Omental fat pad (tissue), 4 donors: ENCODE measurements at places on chromosomes 16 and 17. TPM values are rescaled to one million over a fixed set of nuclear protein-coding genes. Genes with fewer than 3 reads are reported as not detected.

The SLC5A11 gene
- total RNA-seq = 0.32 TPM

The PMP22 gene
- total RNA-seq = 224 TPM

The MBTPS1 gene
- 81.5 TPM for total RNA-seq

The FOXC2 gene
- total RNA-seq = 0.25 TPM

The CMTM2 gene
- not detected for total RNA-seq

The YBX2 gene
- total RNA-seq = 0.65 TPM

The PRR35 gene
- total RNA-seq = not detected

DNA sequence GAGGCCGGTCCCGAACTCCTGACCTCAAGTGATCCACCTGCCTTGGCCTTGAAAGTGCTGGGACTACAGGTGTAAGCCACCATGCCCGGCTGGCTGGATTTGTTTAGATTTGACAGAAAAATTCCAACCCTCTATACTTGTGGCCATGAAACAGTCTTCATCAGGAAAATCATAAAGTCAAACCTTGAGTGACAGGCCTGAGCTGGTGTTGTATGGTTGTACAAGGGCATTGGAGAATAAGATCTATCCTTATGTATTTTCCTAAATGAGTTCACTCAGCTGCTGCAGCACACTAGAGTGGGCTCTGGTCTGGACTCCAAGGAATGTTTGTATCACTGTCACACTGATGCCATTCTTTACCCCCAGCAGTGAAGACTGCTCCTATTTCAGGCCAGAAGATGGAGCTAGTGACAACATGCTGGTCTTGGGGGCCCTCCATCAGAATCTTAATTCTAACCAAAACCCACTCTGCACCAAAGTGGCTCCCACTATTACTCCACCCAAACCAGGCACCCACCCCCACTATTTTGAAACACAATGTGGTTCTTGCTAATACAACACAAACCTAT is 27.4 kb downstream of the SNX11 start:
- no peak for DNase-seq

GRCh38 chr16:12925026-12925800 is 23.8 kb downstream of the SHISA9 start:
- no peak for DNase-seq

DNA sequence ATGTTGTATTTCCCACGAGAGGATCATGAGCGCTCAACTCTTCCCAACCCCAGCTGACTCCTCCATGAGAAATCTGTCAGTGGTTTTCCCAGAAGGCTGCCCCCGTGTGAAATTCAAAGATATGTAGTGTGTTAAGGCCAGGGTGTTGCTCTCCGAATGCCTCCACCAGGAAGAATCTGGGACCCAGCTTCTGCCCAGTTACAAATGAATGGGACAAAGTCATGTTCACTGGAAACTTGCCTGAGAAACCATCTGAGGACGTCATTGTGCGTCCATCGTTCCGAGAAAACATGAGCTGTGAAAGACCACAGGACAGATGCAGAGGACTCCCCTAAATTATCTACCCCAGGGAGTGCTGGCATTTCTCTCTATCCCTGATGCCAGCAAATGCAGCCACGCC is 86.0 kb downstream of the AIPL1 start:
- DNase-seq = no peak

DNA sequence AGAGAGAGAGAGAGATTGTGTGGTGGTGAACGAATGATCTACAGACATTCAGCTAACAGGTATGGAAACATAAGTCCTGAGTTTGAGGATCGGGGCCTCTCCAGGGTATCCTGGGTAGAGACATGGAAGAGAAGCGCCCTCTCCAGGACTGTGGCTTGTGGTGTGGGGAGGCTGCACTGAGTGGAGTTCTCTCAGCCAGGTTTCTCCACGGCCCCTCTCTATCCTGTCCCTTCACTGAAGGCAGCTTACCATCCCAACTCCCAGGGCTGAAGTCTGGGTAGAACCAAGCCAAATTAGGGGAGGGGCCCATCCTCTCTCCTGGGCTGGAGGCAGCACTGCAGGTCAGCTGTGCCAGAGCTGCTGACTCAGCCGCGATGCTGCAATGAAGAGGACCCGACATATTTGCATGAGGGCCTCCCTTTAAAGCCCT is 6.2 kb downstream of the C1QL1 start:
- no peak for DNase-seq

GRCh38 chr17:4003131-4003500 is 38.9 kb upstream of the ATP2A3 start:
- DNase-seq = no peak

DNA sequence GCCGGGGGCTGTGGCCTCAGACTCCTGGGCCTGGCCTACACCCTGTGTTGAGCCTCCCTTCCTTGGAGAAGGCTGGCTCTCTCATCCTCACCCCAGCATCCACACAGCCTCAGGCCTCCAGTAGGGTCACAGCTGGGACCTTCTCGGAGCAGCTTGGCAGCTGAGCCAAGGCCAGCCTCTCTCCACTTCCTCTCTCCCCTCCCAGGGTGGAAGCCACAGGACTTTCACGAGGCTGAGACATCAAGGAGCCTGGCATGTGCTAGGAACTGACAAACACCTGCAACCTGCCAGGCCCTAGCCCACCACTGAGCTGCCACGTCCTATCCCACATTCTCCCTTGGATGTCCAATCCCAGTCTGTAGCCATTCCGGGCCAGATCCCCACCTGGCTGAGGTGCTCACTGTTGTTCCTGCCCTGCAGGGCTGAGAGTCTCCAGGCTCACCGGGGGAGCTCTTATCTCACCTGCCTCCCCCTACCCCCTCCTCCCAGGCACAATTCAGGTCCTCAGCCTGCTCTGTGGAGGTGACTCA is 3.1 kb downstream of the MMP15 start:
- no peak for DNase-seq

- no peak for DNase-seq
Measured at GRCh38 chr16:14186795-14187221, 115.7 kb downstream of the MRTFB start.

GRCh38 chr16:54049591-54050458 is 236.8 kb downstream of the IRX3 start:
- no peak for DNase-seq

DNA sequence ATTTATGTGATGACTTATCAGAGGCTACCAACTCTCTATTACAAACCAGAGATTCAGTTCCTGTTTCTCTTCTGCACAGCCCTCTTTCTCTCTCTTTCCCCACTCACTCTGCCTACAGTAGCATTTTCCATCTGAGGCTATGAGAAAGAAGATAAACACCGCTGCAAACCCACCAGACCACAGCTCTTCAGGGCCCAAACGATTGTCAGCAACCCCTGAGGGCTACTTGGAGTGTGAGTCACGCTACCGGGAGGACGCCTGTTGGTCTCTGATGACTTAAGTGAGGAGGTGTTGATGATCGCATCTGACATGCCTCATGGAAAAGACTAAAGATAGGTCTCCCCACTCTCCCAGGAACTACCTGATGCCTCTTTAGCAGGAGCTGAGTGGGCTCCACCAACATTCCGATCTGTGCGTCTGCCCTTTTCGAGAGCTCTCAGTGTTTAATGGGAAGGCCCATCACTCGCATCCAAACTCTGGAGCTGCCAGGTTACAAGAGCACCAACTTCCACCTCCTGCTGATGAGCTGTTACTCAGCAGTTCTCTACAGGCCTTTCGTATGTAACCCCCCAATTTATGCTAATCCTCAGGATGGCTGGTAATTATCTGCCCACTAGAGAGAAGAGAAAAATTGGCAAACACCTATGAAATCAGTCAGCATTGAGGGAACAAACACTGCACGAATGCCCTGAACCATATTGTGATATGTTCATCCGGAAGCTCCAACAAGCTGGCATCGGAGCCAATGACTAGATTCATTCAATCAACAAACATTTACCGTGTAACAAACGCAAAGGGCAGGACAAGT is 9.2 kb downstream of the GRIN2A start:
- no peak for DNase-seq

- no peak for DNase-seq
Measured at GRCh38 chr17:82030470-82031302, 792 bp upstream of the RAC3 start.

DNA sequence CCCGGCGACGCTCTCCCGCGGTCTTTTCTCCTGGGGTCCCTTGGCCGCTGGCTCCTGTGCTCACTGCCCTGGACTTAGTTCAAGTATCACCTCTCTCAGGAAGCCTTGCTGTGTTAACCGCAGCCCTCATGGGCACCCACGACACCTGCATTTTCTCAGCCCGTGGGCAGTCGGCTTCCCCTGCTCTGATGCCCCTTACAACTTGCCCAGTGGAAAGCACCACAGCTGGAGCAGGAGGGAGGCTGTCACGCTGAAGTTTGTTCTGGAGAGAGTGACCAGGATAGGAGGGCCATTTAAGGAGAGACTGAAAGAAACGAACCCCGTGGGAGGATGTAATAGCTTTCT is 395 bp downstream of the STXBP4 start:
- no peak for DNase-seq

DNA sequence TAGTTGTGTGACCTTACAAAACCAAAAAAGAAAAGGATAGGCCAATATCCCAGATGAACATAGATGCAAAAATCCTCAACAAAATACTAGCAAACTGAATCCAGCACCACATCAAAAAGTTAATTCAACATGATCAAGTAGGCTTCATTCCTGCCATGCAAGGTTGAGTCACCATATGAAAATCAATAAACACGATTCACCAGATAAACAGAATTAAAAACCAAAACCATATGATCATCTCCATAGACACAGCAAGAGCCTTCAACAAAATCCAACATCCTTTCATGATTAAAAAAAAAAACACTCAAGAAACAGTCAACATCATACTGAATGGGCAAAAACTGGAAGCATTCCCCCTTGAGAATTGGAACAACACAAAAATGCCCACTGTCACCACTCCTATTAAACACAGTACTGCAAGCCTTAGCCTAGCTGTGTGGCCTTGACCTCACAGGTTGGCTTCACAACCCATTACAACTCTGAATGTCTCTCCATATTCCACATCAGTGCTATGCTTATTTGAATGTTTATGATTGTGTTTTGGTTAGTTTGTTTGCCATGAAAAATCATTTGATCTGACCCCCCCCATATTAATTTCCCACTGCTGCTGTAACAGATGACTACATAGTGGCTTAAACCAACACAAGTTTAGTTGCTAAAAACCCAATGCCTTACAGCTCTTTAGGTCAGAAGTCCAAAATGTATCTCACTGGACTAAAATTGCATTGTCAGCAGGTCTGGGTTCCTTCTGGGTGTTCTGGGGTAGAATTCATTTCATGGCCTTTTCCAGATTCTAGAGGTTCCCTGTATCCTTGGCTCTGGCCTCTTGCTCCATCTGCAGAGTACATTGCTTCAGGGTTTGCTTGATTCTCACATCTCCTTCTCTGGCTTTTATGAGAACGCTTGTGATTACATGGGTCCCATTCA is 257.1 kb upstream of the DYNLRB2 start:
- DNase-seq = no peak

DNA sequence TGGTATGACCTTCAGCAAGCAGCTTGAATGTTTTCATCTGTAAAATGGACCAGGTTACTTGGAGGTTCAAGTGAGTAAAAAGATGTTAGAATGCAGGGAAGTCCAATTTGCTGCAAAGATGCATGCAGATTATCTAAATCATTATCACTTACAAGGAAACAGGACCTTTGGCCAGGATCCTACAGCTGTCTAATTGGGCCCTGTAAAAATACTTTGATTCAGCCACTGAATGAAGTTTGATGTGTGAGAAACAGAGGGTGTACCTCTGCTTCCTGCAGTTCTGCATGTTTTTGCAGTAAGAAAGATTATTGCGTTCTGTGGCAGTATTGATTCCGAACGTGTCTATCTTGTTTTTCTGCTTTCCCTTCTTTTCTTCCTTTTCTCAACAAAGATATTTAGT is 10.2 kb downstream of the CDH13 start:
- no peak for DNase-seq

DNA sequence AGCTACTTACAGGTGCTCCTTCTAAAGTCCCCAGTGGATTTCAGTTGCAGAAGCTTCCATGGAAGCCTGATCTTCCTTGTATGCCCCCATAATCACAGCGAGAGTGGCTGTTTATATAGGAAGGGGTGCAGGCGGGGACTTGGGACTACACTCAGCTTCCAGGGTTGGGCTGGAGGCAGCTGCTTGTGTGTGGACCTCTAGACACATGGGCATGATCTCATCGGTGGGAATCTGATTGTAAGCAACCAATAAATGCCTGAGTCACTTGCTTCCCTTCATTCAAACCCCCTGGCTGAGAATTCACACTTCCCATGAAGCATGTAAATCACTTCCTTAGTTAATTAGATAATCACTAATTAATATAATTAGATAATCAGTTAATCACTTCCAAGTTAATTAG is 1.0 kb upstream of the KRT20 start:
- no peak for DNase-seq

- no peak for DNase-seq
Measured at GRCh38 chr16:35431829-35432663, 1972.6 kb downstream of the TP53TG3F start.
